ENCODE measurements at places on chromosomes 4 and X. TPM values are rescaled to one million over a fixed set of nuclear protein-coding genes. Genes with fewer than 3 reads are reported as not detected.

Gene APELA
- not detected for total RNA-seq

Gene CXCL3
- total RNA-seq, result 0.20 TPM

Gene CC2D2A
- total RNA-seq, result 31.5 TPM

Gene SLIT2
- total RNA-seq, result 41.3 TPM

Gene FGA
- not detected for total RNA-seq

- no peak overlapping the region for H3K4me3 ChIP-seq
- peaks cover 11% of the 10 kb centered on the region for H3K27me3 ChIP-seq
- H3K36me3 ChIP-seq, result no peaks in the 10 kb centered on the region
- H3K27ac ChIP-seq, result no peak overlapping the region
- DNase-seq, result no peak
- no peaks in the 10 kb centered on the region for H3K4me1 ChIP-seq
These were observed 29.7 kb downstream of the BMX start for GRCh38 chrX:15530318-15530717.

DNA sequence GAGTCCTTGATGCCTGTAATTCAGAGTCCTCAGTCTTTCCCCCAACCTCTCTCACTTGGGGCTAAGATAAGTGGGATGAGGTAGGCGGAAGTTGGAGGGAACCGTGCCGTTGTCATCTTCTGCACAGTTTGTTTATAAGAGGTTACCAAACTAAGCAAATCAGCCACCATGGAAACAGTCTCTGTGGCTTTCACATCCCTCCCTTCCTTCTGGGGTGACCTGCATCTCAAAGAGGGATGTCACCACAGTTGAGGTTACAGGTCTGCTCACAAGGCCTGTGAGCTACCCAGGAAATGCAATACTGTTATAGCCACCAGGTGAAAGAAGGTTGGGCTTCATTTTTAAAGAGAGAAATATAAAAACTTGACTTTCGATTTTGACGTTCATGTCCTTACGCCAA lies 26.3 kb downstream of the RTL5 start:
- H3K36me3 ChIP-seq, result no peaks in the 10 kb centered on the region
- no peaks in the 10 kb centered on the region for H3K27me3 ChIP-seq
- H3K4me1 ChIP-seq, result peaks cover 7% of the 10 kb centered on the region
- DNase-seq, result no peak
- H3K27ac ChIP-seq, result no peak overlapping the region

DNA sequence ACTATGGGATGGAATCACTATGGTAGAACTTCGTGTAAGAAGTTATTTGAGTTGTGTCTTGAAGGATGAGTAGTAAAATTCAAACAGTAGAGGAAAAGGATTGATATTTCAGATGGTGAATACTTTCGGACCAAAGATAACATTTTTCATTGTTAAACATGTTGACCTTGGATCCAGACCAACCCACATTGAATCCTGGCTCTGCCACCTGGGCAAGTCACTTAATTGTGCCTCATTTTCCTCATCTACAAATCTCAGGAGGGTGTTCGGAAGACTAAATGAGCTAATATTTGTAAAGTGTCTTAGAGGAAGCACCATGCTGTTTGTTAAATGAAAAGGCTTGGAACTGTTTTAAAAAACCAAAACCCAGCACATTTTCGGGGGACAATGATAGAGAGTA lies 1.4 kb upstream of the AIFM1 start:
- H3K27me3 ChIP-seq, result no peaks in the 10 kb centered on the region
- H3K27ac ChIP-seq, result no peak overlapping the region
- peak overlapping the region; percentile 94 for H3K4me3 ChIP-seq
- peaks cover 32% of the 10 kb centered on the region for H3K4me1 ChIP-seq
- no peak for DNase-seq

DNA sequence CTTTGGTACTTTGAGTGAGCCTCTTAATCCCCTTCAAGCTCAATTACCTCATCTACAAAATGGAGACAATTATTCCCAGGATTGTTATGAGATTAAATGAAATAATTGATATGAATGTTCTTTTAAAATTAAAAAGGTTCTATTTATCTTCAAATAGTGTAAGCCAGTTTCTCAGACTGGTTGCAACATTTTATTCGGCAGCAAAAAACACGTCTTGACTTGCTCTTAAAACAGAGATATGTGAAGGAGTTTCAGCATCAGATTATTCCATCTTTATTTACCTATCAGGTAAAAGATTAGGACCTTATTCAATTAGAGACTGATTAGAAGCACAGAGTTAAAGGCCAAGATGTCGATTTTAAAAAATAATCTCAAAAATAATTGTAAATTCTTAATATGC lies 10.5 kb downstream of the NDNF start:
- H3K36me3 ChIP-seq, result no peaks in the 10 kb centered on the region
- no peak overlapping the region for H3K4me3 ChIP-seq
- H3K4me1 ChIP-seq, result no peaks in the 10 kb centered on the region
- H3K27ac ChIP-seq, result no peak overlapping the region

GRCh38 chr4:3613967-3614730 lies 81.9 kb upstream of the LRPAP1 start:
- peak; percentile 87 for DNase-seq
- H3K36me3 ChIP-seq, result peaks cover 3% of the 10 kb centered on the region
- H3K4me3 ChIP-seq, result no peak overlapping the region
- H3K27ac ChIP-seq, result no peak overlapping the region
- peaks cover 5% of the 10 kb centered on the region for H3K4me1 ChIP-seq

DNA sequence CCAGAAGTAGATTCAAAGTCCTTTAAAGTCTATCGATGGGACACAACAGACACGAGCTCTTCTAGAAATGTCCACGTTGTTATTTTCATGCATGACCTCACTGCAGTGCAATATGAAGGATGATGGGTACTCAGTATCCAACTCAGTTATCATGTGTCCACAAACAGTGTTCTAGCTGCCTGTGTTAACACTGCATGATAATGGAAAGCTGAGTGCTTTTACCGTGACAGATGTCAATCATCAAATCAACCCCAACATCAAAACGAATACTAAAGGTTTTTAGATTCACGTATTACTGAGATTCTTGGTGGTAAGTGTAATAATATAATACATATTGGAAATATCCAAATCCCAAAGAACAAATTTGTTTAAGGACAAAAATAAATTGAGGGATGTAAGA lies 394.8 kb upstream of the TENM3 start:
- no peaks in the 10 kb centered on the region for H3K27me3 ChIP-seq
- DNase-seq, result no peak
- H3K4me1 ChIP-seq, result no peaks in the 10 kb centered on the region
- H3K36me3 ChIP-seq, result no peaks in the 10 kb centered on the region
- H3K4me3 ChIP-seq, result no peak overlapping the region

DNA sequence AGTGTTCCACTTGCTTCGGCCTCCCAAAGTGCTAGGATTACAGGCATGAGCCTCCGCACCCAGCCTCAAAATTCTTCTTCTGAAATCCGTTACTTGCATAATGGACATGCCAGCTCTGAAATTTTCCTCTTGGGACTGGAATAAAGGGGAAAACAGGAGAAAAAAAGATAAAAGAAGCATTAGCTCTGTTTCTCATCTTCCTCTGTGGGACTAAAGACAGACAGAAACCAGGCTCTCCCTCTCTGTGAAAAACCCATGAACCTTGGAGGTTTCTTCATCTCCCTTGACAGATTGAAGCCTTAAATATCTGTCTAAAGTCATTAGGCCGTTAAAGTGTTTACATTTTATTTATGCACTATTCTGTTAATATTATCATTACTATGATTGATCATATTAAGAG lies 19.4 kb upstream of the PRSS12 start:
- H3K27ac ChIP-seq, result no peak overlapping the region
- H3K4me3 ChIP-seq, result no peak overlapping the region
- no peaks in the 10 kb centered on the region for H3K27me3 ChIP-seq
- no peaks in the 10 kb centered on the region for H3K36me3 ChIP-seq
- no peak for DNase-seq

- H3K4me1 ChIP-seq, result no peaks in the 10 kb centered on the region
- H3K4me3 ChIP-seq, result no peak overlapping the region
- peaks cover 6% of the 10 kb centered on the region for H3K36me3 ChIP-seq
- DNase-seq, result no peak
- H3K27me3 ChIP-seq, result peaks cover 4% of the 10 kb centered on the region
- no peak overlapping the region for H3K27ac ChIP-seq
These were observed 175.5 kb upstream of the ADGRL3 start for GRCh38 chr4:61024610-61025009.

- DNase-seq, result no peak
- no peaks in the 10 kb centered on the region for H3K27me3 ChIP-seq
- H3K4me1 ChIP-seq, result peaks cover 12% of the 10 kb centered on the region
- no peaks in the 10 kb centered on the region for H3K36me3 ChIP-seq
- H3K27ac ChIP-seq, result no peak overlapping the region
These were observed 42.3 kb upstream of the FAM156A start for GRCh38 chrX:53000447-53001135.

DNA sequence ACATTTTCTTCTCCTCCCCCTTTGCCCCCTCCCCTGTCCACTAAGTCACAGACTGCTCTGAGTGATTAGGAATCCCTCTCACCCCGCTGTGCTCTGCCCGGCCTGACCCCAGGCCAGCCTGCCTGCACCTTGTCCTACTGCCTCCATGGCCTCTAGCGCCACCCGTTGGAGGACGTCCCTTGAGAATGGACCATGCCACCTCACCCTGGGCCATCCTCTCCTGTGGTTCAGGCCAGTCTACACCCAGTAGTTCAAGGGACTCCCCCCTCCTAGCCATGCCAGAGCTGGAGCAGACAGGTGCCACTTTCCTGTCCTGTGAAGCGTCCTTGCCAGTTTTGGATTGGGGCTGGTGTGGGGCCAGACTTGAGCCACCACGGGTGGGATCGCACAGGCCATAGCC lies 9.7 kb upstream of the IRAK1 start:
- H3K27me3 ChIP-seq, result no peaks in the 10 kb centered on the region
- peaks cover 9% of the 10 kb centered on the region for H3K4me1 ChIP-seq
- no peak overlapping the region for H3K4me3 ChIP-seq
- peak; percentile 59 for DNase-seq
- no peak overlapping the region for H3K27ac ChIP-seq
- H3K36me3 ChIP-seq, result peaks cover 5% of the 10 kb centered on the region

Data from chondrocyte (in vitro differentiated cells).